ENCODE measurements at places on chromosomes 2 and 18.

DNA sequence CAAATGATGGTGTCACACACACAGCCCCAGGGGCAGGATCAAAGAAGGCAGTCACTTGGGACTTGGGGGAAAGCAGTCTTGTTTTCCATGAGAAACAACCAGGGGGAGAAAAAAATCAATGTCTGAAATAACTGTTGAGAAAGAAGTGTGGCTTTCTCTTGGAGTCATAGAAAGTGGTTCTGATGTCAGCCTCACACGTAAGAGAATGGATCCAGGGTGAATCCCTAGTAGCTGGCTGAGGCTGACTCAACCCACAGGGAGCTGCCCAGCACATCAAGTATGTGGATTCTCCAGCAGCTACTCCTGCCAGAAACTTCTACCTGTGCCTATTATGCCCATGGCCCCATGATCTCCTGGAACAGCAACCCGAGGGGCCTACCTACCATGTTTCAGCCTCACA, 33.6 kb upstream of the ZBTB7C start:
- no peak for DNase-seq

DNA sequence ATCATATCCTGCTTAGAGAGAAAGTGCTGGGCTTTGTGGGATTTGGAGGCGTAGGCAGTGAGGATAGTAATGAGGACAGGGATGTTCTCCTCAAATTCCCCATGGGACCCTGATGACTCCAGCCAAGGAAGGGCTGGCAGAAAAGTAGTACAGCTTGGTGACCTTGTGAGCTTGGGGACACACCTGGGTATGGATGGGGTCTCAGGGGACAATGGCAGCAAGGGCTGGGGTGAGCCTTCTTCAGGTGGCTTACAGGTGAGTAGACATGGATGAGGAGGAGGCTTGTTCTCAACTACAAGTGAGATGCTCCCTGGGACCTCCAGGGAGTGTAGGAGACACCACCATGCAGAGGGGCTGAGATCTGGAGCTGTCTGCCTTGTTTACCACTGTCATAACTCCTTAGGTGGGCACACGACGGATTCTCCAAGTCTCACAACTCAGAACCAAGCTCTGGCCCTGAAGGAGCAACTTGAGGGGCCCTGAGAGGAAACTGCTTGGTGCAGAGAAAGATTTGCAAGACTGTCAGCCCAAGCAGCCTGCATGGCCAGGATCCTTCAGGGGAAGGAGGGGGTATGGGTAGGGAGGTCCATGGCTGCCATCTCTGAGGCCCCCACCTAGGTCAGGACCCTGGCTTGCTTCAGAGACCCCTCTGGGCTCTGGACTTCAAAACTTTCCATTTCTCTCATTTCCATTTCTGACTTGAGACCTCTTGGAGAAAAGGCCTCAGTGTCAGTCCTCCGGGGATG, 262.8 kb downstream of the DYSF start:
- no peak for DNase-seq

DNA sequence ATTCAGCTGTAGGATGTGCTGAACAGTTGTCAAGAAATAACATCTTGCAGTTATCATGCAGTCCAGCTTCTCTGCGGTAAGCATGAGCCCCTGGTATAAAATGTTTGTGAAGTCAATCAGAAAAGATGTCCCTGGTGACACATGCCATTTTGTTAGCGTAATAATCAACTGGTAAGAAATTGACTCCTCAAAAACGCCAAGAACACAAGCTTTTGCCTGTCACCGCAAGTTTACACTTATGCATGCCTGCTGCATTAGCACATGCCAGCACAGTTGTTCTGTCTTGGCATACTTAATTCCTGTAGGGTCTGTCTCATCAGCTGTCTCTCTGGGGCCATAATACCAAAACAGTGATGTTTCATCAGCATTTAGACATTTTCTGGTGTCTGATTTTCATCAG, 524.8 kb upstream of the DSEL start:
- no peak for DNase-seq

GRCh38 chr2:134127496-134127895, 126.4 kb upstream of the MGAT5 start:
- DNase-seq = peak; percentile 59

DNA sequence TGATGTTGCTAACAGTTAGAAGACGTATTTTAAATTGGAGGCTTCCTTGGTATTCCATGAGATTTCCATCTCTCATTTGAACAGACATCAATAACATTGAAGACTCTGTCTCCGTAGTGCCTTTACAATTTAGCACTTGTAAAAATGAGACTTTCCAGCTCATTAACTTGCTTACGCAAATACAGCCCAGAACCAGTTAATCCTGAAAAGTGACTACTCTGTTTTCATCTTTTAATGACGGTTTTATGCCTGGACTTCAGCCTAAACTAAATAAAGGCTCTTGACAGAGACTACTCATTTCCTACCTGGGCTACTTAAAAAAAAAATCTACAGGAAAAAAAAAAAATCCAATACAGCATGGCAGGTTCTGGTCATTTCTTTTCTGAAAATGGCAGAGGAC, 148.6 kb downstream of the LRATD1 start:
- no peak for DNase-seq

GRCh38 chr2:184006998-184007397, 591.3 kb upstream of the ZNF804A start:
- DNase-seq = no peak

GRCh38 chr2:35783723-35784122, 571.9 kb upstream of the CRIM1 start:
- no peak for DNase-seq

GRCh38 chr2:201758234-201758633, 22.5 kb downstream of the ALS2 start:
- DNase-seq = no peak

DNA sequence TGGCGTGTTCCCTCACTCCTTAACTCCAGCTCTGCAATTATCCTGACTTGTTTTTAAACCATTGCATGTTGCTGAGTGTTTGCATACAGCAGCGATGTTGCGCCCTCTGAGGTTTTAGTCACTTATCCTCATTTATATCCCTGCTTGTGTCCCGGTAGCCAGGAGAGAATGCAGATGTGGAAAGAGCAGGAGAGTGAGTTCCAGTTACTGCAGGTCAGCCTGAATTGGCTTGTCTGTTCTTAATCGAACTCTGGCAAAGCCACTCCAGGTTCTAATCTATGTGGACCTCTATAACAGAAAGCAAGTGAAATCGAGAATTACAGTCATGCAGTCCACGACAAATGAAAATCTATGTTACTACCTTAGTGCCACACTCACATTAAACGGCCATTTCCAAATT, 295.1 kb upstream of the REV1 start:
- no peak for DNase-seq

GRCh38 chr18:79438898-79439627, 43.3 kb downstream of the NFATC1 start:
- DNase-seq = peak; percentile 46

- no peak for DNase-seq
These were observed 237.5 kb downstream of the TWIST2 start for GRCh38 chr2:239085201-239085992.

DNA sequence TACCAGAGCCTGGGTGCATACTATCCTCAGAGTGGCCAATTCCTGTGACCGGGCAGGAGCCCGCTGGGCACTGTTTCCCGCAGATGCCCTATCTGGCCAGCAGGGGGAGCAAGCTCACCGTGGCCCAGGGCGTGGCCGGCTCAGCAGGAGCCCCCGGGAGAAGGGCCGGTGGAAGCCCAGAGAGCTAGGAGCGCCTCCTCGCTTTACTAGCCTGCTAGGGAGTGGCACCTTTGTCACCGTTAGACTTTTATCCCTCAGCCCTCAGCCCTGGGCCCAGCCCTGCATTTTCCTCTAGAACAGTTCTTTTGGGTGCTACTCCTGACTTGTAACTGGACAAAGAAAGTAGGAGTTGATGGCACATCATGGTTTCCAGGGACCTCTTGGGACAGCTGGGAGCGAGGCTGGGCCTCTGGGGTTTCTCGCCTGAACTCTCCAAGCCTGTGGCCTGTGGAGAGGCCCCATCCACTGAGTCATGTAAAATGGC, 24.0 kb downstream of the TMEM177 start:
- peak; percentile 55 for DNase-seq

- DNase-seq = no peak
These were observed 118.9 kb downstream of the ZNF236 start for GRCh38 chr18:76941284-76941683.

GRCh38 chr2:234669621-234670020, 172.7 kb upstream of the ARL4C start:
- no peak for DNase-seq

DNA sequence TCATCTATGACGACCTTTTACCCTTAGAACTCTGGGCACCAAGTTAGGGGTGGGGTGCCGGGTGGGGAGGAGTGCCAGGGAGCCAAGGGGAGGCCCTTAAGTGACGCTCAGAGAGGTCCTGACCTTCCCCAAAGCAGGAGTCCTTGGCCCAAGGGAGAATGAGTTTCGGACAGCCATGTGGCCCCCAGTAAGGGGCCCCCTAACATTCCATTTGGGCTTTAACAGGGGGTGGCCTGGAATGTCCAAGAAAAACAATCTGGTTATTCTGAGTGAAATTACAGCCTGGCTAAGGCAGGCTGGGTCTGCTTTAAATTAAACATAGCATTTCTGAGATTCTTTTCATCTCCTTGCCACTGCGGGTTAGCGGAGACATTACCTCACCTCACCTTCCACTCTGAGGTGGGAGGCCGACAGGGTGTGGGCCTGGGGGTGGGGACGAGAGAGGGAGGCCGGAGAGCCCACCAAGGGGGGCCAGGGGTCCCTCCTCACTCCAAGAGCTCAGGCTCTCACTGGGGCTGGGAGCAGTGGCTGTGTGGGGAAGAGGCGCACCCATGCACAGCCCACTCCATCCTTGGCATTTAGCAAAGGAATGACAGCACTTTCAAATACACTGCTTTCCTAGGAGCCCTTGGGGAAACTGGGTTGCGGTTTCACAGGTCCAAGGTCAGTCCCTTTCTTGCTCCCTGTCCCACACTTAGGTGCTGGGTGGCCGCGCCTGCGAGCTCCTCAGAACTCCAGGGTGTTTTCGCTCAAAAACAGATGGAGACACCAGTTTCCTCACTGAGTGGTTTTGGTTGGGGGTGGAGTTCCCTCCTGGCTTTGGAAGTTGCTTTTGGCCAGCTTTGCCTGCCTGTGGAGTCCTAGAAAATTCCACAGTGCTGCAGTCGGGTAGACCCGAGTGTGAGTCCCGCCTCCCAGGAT, 107.4 kb downstream of the POLR1A start:
- no peak for DNase-seq

All from activated CD4-positive, alpha-beta T cell treated with anti-CD3 and anti-CD28 coated beads, Interleukin-2, amount 50 U/mL, for 4 hours (primary cell).